Liver (tissue), 10 donors: ENCODE measurements at places on chromosomes 5 and 9. TPM values are rescaled to one million over a fixed set of nuclear protein-coding genes. Genes with fewer than 3 reads are reported as not detected.

DNA sequence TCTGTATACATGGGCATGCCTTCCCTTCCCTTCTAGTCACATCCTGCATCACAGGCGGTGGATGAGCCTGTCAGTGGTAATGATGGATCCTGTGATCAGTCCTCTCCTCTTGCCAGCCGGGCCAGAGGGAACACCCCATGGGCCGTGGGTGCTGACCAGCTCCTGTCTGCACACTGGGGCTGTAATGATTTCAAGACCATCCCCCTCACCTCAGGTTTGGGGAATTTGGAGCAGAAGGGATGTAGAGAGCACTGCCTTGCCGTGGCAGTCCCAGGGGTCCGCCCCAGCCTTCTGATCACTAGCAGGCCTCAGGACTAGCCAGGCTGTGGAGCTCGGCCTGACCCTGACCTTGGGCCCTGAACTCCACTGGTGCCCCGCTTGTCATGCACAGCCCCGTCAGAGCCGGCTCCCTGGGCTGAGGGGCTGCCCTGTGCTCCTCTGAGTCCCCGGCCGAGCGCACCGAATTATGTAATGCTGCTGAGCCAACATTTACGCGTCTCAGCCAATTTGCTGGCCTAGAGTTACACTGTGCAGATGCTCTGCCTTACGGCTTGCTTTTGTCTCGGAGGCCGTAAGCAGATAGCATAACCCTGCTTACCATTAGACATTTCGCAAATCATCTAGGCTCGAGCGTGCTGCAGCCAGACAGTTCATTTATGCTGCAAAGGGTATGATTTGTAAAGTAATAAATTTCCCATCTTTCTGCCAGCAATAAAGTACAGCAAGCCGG, 155.3 kb downstream of the MACROH2A1 start:
- H3K36me3 ChIP-seq = no peaks in the 10 kb centered on the region
- H3K27ac ChIP-seq = no peak overlapping the region
- H3K27me3 ChIP-seq = no peaks in the 10 kb centered on the region
- no peaks in the 10 kb centered on the region for H3K4me1 ChIP-seq
- DNase-seq = peak; percentile 29

GRCh38 chr9:94112716-94113465, 28.6 kb downstream of the PTPDC1 start:
- no peak overlapping the region for H3K27ac ChIP-seq
- no peak for DNase-seq
- no peak overlapping the region for H3K4me3 ChIP-seq

DNA sequence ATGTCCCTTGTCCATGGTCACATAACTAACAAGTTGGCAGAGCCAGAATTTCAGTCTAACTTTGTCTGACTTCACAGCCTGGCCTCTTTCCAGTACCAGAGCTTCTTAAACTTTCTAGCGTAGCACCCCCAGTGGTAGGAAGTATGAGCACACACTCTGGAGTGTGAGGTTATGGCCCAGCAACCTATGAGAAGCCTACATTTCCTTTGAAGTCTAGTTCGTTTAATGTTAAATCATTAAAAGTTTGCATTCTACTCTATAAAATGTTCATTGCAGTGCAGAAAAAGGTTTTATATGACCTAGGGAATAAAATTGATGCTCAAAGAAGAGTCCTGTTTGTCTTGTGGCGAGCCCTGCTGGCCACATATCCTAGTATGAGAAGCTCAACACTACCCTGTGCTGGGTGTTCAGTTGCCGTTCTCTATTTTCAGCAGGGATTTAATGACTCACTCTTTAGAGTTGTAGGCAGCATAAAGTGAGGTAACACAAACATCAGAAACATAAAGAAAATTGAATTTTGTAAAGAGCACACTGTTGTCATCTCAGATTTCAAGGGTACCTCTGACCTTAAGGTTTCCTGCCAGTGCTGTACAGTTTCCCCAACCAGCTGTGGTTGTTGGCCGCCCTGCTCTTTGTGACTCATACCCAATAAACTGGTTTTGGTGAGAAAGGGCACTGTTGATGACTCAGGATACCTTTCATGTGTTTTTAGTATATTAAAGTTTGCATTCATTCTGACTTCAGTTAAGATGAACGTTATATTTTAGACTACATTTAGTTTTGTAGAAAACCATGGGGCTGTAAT, 14.3 kb downstream of the MCCC2 start:
- no peaks in the 10 kb centered on the region for H3K27me3 ChIP-seq
- no peak overlapping the region for H3K27ac ChIP-seq

- no peaks in the 10 kb centered on the region for H3K27me3 ChIP-seq
- no peaks in the 10 kb centered on the region for H3K36me3 ChIP-seq
These were observed 233.8 kb upstream of the MPDZ start for GRCh38 chr9:13513286-13513685.

Gene FAM81B
- not detected for total RNA-seq

Gene CER1
- not detected for total RNA-seq

GRCh38 chr9:112377684-112378327, 2.1 kb upstream of the HSDL2 start:
- no peaks in the 10 kb centered on the region for H3K36me3 ChIP-seq
- peak overlapping the region; percentile 99 for H3K27ac ChIP-seq
- peak overlapping the region; percentile 90 for H3K4me3 ChIP-seq
- no peak for DNase-seq
- H3K27me3 ChIP-seq = no peaks in the 10 kb centered on the region
- H3K4me1 ChIP-seq = peaks cover 8% of the 10 kb centered on the region

GRCh38 chr5:119031011-119031886, 39.6 kb upstream of the DMXL1 start:
- no peaks in the 10 kb centered on the region for H3K4me1 ChIP-seq
- no peaks in the 10 kb centered on the region for H3K27me3 ChIP-seq
- DNase-seq = no peak
- H3K27ac ChIP-seq = no peak overlapping the region

Gene FGD3
- 5.5 TPM for total RNA-seq

GRCh38 chr9:32627394-32627954, 8.0 kb downstream of the TAF1L start:
- H3K4me1 ChIP-seq = no peaks in the 10 kb centered on the region
- no peaks in the 10 kb centered on the region for H3K27me3 ChIP-seq
- no peaks in the 10 kb centered on the region for H3K36me3 ChIP-seq
- no peak overlapping the region for H3K27ac ChIP-seq

Gene MUSK
- 0.05 TPM for total RNA-seq

Gene FYB1
- total RNA-seq = 14.6 TPM

Gene PCDH12
- 4.9 TPM for total RNA-seq

DNA sequence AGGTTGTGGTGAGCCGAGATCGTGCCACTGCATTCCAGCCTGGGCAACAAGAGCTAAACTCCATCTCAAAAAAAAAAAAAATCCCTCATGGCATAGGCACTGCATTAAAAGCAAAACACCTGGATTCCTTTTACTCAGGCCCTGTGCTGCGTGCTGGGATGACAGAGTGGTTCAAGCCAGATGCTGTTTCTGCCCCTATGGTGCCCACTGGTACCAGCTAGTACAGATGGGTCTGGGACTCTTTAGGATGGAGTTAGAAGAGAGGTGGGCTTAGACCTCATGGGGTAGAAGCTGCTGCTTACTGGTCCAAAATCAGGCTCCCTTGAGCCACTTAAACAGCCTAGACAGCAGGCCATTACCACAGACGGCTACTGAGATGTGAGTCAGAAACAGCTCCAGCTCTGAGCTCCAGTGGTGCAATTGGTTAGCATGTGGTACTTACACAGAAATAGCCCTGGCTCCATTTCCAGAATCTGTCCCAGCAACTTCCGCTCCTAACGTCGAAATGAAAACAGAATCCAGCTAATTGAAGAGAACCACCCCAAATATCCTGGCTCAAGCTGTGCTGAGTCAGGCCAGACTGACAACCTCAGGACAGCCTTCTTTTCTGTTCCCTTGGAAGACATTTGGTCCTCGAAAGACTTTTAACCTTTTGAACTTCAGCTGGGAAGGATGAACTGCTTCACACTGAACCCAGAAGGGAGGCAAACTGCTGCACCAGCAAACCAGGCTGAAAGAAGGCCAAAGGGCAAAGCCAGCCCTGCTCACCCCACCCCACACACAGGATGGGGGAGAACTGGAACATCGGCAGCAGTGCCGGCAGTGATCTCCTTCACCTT, 15.5 kb downstream of the C5orf15 start:
- H3K36me3 ChIP-seq = peaks cover 1% of the 10 kb centered on the region
- DNase-seq = no peak
- no peaks in the 10 kb centered on the region for H3K27me3 ChIP-seq
- peak overlapping the region; percentile 73 for H3K27ac ChIP-seq
- peak overlapping the region; percentile 29 for H3K4me3 ChIP-seq
- no peaks in the 10 kb centered on the region for H3K4me1 ChIP-seq

Gene RNF180
- total RNA-seq = 1.2 TPM

GRCh38 chr5:141692919-141693725, 11.1 kb upstream of the ARAP3 start:
- H3K36me3 ChIP-seq = no peaks in the 10 kb centered on the region
- no peak overlapping the region for H3K27ac ChIP-seq
- H3K4me3 ChIP-seq = no peak overlapping the region
- H3K4me1 ChIP-seq = peaks cover 5% of the 10 kb centered on the region
- DNase-seq = no peak

GRCh38 chr9:98971168-98971914, 27.6 kb downstream of the COL15A1 start:
- no peaks in the 10 kb centered on the region for H3K27me3 ChIP-seq
- H3K27ac ChIP-seq = no peak overlapping the region
- H3K36me3 ChIP-seq = no peaks in the 10 kb centered on the region
- H3K4me1 ChIP-seq = peaks cover 6% of the 10 kb centered on the region
- DNase-seq = no peak
- no peak overlapping the region for H3K4me3 ChIP-seq

- no peaks in the 10 kb centered on the region for H3K36me3 ChIP-seq
These were observed 300.7 kb downstream of the MSX2 start for GRCh38 chr5:175025077-175025476.

DNA sequence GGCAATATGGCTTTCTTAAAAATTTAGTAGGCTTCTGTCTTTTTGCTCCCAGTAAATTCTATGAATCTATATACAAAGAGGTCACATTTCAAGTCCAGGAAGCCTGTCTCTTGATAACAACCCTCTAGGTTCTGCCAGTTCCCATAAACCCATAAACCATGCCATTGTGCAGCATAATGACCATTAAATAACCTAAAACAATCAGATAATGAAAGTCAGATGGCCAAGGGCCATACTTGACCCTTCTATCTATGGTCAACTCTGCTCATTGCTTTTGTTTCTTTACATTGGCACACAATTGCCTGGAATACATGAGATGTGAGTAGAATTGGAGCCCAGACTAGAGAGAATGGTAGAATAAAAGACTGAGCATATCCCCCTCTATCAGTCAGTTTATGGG, 305.4 kb upstream of the KIF2A start:
- no peak overlapping the region for H3K4me3 ChIP-seq
- no peaks in the 10 kb centered on the region for H3K36me3 ChIP-seq
- no peaks in the 10 kb centered on the region for H3K27me3 ChIP-seq
- no peak overlapping the region for H3K27ac ChIP-seq
- no peak for DNase-seq

DNA sequence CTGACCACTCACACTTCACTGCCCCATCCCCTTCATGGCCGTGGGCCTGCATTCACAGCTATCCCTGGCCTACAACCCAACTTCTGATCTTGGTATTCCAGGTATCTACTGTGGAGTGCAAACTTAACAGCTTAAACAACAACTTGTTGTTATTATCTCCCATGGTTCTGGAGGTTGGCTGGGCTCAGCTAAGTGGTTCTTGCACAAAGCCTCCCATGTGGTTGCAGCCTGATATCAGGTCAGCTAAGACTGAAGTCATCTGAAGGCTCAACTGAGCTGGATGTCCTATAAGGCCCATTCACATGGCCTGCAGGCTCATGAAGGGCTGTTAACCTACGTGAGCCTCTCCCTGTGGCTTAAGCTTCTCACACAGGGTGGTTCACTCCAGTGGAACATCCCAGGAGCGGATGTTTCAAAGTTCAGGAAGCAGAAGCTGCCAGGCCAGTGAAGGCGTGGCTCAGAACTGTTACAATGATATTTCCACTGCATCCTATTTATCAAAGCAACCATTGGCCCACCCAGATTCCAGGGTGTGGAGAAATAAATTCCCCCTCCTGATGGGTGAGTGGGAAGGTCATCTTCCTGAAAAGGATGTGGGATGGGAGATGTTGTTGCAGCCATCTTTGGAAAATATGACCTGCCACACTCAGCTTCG, 30.0 kb upstream of the TRIO start:
- peaks cover 3% of the 10 kb centered on the region for H3K4me1 ChIP-seq
- no peaks in the 10 kb centered on the region for H3K36me3 ChIP-seq
- no peaks in the 10 kb centered on the region for H3K27me3 ChIP-seq
- DNase-seq = no peak

DNA sequence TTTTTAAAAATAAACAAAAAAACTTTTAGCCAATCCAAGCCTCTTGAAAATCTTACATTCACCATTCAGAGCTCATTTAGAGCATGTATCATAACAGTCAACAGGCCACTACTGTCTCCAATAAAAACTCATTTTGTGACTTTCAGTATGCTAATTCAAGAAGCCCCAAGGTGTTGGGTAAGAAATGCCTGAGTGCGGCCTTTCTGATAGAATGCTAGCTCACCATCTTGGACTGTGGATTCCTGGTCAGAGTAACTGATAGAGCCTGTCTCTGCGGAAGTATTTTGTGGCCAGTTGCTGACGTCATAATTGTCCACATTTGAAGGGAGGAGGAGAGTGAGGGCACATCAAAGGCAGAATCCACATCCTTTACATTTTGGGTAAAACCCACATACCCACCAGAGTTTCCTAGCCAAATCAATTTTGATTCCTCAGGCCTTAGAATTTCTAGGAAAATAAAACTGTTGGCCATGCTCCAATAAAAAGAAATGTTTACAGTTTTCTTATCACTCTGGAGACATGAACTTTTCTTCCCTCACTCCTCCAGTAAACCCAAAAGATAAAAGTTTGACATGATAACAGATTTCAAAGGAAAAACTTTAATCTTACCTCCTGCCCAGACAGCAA, 41.1 kb upstream of the ERCC6L2 start:
- H3K4me3 ChIP-seq = no peak overlapping the region
- H3K4me1 ChIP-seq = no peaks in the 10 kb centered on the region
- DNase-seq = no peak
- H3K27me3 ChIP-seq = no peaks in the 10 kb centered on the region
- no peaks in the 10 kb centered on the region for H3K36me3 ChIP-seq

GRCh38 chr9:123020796-123021195, 12.7 kb upstream of the GPR21 start:
- no peaks in the 10 kb centered on the region for H3K27me3 ChIP-seq
- H3K36me3 ChIP-seq = peaks cover 9% of the 10 kb centered on the region
- H3K4me3 ChIP-seq = no peak overlapping the region
- no peak for DNase-seq

Gene CCL21
- total RNA-seq = 2.2 TPM

Gene DMRT2
- total RNA-seq = not detected

Gene PALM2AKAP2
- 47.9 TPM for total RNA-seq

DNA sequence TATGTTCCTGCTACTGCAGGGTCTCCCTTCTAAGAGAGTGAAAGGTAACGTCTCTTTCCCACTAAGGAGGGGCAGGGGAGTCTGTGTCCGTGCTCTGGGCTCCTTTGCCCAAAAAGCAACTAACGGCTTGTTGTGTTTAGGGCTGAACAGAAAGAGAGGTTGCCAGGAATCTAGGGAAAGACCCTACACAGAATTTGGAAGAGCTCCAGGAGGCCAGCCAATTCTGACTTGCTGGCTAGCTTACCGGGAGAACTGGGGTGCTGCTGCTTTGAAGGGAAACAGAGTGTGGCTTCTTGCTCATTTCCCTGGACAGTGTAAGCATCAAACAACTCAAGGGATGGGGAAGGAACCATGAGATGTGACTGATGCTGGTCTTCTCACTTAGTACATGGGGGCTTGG, 176.1 kb downstream of the GADD45G start:
- no peak overlapping the region for H3K27ac ChIP-seq
- no peaks in the 10 kb centered on the region for H3K27me3 ChIP-seq
- H3K36me3 ChIP-seq = no peaks in the 10 kb centered on the region
- H3K4me3 ChIP-seq = no peak overlapping the region
- no peak for DNase-seq

- no peaks in the 10 kb centered on the region for H3K36me3 ChIP-seq
- H3K27ac ChIP-seq = peak overlapping the region; percentile 40
- peaks cover 23% of the 10 kb centered on the region for H3K4me1 ChIP-seq
These were observed 154.2 kb downstream of the CD180 start for GRCh38 chr5:67042176-67043003.
